ENCODE measurements at places on chromosomes 5 and 9. TPM values are rescaled to one million over a fixed set of nuclear protein-coding genes. Genes with fewer than 3 reads are reported as not detected.

The TJP2 gene
- 24.0 TPM for total RNA-seq

DNA sequence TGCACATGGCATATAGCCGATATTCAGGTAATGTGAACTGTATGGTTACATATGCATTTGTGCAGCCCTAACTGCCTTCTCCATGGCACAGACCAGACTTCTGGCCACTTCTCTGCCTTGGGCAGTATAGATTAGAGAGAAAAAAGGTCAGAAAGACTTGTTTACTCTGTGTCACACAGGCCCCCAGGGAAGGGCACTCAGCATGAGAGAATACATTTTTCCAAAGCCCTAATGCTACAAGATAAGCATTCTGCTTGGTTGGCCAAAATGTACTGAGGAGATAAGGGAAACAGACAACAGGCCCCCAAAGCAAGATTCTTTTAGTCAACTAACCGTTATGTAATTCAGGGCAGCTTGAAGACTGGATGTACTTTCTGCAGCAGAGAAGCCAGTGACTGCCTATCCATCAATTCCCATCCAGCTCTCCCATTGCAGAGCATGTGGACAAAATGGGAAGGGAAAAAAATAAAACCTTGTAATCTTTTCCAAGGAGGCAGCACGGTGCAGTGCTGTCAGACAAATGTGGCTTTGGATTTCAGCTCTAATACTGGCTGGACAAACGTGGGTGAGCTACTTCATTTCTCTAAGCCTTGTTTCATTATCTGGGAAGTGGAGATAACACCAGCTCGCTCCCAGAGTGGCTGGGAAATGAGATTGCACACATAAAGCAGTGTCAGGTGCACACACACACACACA lies 205.9 kb downstream of the NSG2 start:
- H3K4me3 ChIP-seq: no peak overlapping the region
- no peaks in the 10 kb centered on the region for H3K36me3 ChIP-seq
- no peaks in the 10 kb centered on the region for H3K4me1 ChIP-seq
- no peak overlapping the region for H3K27ac ChIP-seq
- H3K27me3 ChIP-seq: peaks cover 2% of the 10 kb centered on the region
- DNase-seq: no peak

The CDX1 gene
- total RNA-seq: not detected

The SPATA6L gene
- 0.44 TPM for total RNA-seq

- no peak overlapping the region for H3K4me3 ChIP-seq
- no peaks in the 10 kb centered on the region for H3K36me3 ChIP-seq
- H3K4me1 ChIP-seq: peaks cover 5% of the 10 kb centered on the region
- peaks cover 41% of the 10 kb centered on the region for H3K27me3 ChIP-seq
- no peak for DNase-seq
- no peak overlapping the region for H3K27ac ChIP-seq
Measured at GRCh38 chr5:88702332-88702731, 180.7 kb downstream of the MEF2C start.

- no peak overlapping the region for H3K27ac ChIP-seq
- DNase-seq: no peak
- peak overlapping the region; percentile 85 for H3K4me3 ChIP-seq
- no peaks in the 10 kb centered on the region for H3K27me3 ChIP-seq
- H3K36me3 ChIP-seq: peaks cover 3% of the 10 kb centered on the region
Measured at GRCh38 chr9:114384836-114385396, 2.9 kb downstream of the AKNA start.

- H3K4me1 ChIP-seq: no peaks in the 10 kb centered on the region
- H3K27ac ChIP-seq: no peak overlapping the region
- no peaks in the 10 kb centered on the region for H3K27me3 ChIP-seq
- H3K36me3 ChIP-seq: no peaks in the 10 kb centered on the region
- no peak for DNase-seq
- no peak overlapping the region for H3K4me3 ChIP-seq
Measured at GRCh38 chr5:149811453-149811852, 81.3 kb downstream of the PPARGC1B start.

DNA sequence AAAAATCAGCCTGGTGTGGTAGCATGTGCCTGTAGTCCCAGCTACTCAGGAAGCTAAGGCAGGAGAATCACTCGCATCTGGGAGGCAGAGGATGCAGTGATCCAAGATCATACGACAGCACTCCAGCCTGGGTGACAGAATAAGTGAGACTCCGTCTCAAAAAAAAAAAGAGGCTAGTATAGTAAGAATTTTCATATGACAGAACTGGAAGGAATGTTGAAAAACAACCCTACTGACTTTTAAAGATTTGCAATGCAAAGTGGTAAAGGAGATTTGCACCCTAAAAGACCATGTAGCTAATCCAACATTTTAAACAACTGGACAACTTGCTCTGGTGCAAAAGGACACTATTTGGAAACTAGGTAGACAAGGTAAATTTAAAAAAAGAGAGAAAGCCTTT lies 58.1 kb downstream of the SH3PXD2B start:
- DNase-seq: no peak
- H3K27me3 ChIP-seq: no peaks in the 10 kb centered on the region
- H3K27ac ChIP-seq: no peak overlapping the region
- H3K36me3 ChIP-seq: peaks cover 57% of the 10 kb centered on the region
- H3K4me3 ChIP-seq: no peak overlapping the region

DNA sequence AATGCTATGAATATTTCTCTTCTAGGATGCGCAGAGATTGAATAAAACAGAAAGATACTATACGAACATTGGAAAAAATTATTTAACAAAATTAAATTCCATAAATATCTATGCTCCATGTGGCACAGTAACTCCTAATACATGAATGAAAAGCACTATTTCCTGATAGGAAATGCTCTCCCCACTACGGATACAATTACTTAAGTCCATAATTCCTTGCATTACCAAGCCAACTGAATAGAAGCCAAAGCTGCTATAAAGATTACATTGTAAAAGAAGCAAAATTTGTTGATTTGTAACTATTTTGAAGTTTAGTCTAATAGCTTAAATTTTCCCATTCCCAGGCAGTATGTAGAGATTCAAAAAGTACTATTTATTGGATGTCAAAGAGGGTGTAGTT lies 61.8 kb upstream of the SNX2 start:
- no peaks in the 10 kb centered on the region for H3K27me3 ChIP-seq
- no peaks in the 10 kb centered on the region for H3K4me1 ChIP-seq
- no peaks in the 10 kb centered on the region for H3K36me3 ChIP-seq
- no peak for DNase-seq
- H3K4me3 ChIP-seq: no peak overlapping the region
- no peak overlapping the region for H3K27ac ChIP-seq

The SLC46A2 gene
- total RNA-seq: not detected

DNA sequence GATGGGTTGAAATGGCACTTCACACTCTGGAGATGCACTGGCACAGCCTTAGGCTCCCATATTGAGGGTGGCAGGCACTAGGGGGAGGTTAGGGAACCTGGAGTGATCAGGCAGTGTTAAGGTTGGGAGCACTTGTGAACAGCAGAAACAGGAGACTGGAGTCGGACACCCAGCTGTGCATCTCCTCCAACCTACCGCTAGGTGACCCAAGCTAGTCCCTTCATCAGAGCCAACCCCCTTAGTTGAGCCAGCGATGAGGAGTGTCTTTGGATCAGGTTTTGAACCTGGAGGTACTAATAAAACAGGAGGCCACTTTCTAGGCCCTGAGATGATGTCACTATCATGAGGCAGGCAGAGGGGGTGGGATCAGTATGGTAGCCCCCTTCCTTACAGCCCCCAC lies 1.7 kb downstream of the ACTL7B start:
- H3K27me3 ChIP-seq: no peaks in the 10 kb centered on the region
- H3K4me1 ChIP-seq: no peaks in the 10 kb centered on the region
- DNase-seq: no peak
- no peaks in the 10 kb centered on the region for H3K36me3 ChIP-seq

GRCh38 chr5:124438903-124439281 lies 307.5 kb downstream of the ZNF608 start:
- peak overlapping the region; percentile 32 for H3K4me3 ChIP-seq
- peaks cover 6% of the 10 kb centered on the region for H3K36me3 ChIP-seq
- peaks cover 53% of the 10 kb centered on the region for H3K4me1 ChIP-seq

- peaks cover 4% of the 10 kb centered on the region for H3K27me3 ChIP-seq
- H3K4me1 ChIP-seq: no peaks in the 10 kb centered on the region
- DNase-seq: no peak
- no peak overlapping the region for H3K4me3 ChIP-seq
- no peak overlapping the region for H3K27ac ChIP-seq
Measured at GRCh38 chr5:153480401-153480800, 10.1 kb upstream of the GRIA1 start.

- H3K27me3 ChIP-seq: peaks cover 4% of the 10 kb centered on the region
- DNase-seq: no peak
- no peak overlapping the region for H3K4me3 ChIP-seq
- no peaks in the 10 kb centered on the region for H3K36me3 ChIP-seq
- no peaks in the 10 kb centered on the region for H3K4me1 ChIP-seq
Measured at GRCh38 chr5:115109840-115110239, 59.9 kb downstream of the TRIM36 start.

DNA sequence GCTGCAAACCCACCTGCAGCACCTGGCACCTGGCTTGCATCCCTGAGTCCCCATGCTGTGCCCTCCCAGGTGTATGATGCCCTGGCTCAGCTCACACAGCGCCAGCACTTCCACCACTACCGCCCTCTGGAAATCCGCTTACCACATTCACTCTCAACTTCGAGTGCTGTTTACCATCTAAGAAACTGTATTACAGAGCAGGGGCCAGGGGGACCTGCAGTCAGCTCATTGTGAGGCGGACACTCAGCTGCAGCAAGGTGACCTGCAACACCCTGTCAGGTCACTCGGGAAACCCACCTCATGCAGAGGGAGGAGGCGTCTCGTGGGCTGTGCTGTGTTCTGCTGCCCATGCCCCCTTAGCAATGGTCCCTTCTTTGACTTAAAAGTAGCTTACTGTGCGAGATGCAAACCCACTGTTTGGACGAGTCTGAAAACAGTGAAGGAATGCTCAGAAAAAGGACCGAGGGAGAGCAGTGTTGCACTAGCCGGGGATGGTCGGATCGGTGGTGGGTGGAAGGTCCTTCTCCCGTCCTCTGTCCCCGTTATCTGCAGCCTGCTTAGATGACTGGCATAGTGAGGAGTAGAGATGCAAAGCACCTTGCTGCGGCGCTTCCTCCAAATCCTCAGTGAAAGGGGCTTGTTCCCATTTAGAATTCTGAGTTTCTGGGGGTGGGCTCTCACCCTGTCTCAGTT lies 55.2 kb upstream of the CTSL start:
- H3K4me3 ChIP-seq: no peak overlapping the region
- no peak for DNase-seq
- H3K36me3 ChIP-seq: peaks cover 30% of the 10 kb centered on the region
- no peak overlapping the region for H3K27ac ChIP-seq
- H3K27me3 ChIP-seq: no peaks in the 10 kb centered on the region

GRCh38 chr5:56900858-56901578 lies 8.4 kb upstream of the SETD9 start:
- no peaks in the 10 kb centered on the region for H3K27me3 ChIP-seq
- no peaks in the 10 kb centered on the region for H3K4me1 ChIP-seq
- H3K4me3 ChIP-seq: no peak overlapping the region
- H3K27ac ChIP-seq: no peak overlapping the region
- DNase-seq: peak; percentile 39

The SEMA5A gene
- total RNA-seq: 31.9 TPM

DNA sequence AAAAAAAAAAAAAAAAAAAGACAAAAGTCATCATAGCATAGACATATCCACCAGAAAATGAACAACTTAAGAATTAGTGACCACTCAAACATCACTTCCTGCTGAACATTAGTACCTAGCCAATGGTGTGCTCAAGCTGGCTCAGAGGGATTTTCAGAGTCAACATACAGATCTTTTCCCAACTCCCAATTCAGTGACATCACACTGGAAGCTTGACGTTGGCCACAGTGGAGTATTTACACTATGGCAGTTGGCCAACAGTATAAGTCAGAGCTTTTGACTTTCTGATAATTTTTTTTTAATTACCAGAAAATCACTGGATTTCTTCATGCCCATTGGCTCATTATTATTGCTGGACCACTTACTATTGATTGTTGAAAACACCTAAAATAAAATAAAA lies 383.5 kb downstream of the ARHGEF28 start:
- H3K4me1 ChIP-seq: no peaks in the 10 kb centered on the region
- H3K36me3 ChIP-seq: no peaks in the 10 kb centered on the region
- H3K27ac ChIP-seq: no peak overlapping the region
- H3K27me3 ChIP-seq: no peaks in the 10 kb centered on the region
- DNase-seq: no peak

DNA sequence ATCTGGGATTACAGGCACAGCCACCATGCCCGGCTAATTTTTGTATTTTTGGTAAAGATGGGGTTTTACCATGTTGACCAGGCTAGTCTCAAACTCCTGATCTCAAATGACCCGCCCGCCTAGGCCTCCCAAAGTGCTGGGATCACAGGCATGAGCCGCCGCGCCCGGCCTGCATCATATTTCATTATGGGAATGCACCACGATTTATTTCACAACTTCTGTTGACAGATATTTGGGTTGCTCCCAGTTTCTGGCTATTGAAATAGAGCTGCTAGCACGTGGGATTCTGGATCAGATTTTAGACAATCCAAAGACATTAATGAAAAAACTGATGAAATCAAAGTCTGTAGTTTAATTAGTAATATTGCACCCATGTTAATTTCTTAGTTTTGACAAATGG lies 48.4 kb upstream of the FUBP3 start:
- no peak overlapping the region for H3K4me3 ChIP-seq
- H3K27ac ChIP-seq: no peak overlapping the region

DNA sequence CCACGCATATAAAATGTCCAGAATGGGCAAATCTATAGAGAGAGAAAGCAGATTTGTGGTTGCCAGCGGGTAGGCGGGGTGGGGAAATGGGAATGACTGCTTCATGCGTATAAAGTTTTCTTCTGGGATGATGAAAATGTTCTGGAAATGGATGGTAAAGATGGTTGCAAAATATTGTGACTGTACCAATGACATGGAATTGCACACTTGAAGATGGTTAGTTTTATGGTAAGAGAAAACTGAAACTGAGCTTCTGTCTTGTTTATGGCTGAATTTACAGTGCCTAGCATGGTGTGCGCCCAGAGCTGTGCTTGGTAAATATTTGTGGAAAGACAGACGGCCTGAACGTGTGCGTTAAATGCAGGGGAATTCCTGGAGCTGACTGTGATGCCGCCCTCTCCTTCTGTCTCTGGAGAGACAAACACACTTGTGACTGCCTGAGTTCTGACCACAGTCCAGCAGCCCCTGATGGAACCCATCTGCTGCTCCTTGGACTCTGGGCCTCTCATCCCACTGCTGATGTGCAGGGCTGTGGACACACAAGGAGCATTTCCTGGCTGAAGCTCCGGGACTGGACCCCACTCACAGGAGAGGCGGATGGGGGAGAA lies 8.6 kb upstream of the PTGES start:
- no peaks in the 10 kb centered on the region for H3K36me3 ChIP-seq
- no peak overlapping the region for H3K27ac ChIP-seq
- H3K4me3 ChIP-seq: no peak overlapping the region
- H3K4me1 ChIP-seq: peaks cover 14% of the 10 kb centered on the region

GRCh38 chr5:159581502-159582249 lies 251.4 kb upstream of the IL12B start:
- no peak overlapping the region for H3K27ac ChIP-seq
- DNase-seq: no peak
- no peak overlapping the region for H3K4me3 ChIP-seq
- no peaks in the 10 kb centered on the region for H3K27me3 ChIP-seq

The IL33 gene
- not detected for total RNA-seq

The FRMD3 gene
- 2.3 TPM for total RNA-seq
